CD4-positive, alpha-beta T cell treated with Interleukin-12 subunit alpha and Interleukin-12 subunit beta, for 1 hour (primary cell): ENCODE measurements at places on chromosomes 2 and 18.

- DNase-seq: no peak
Observed at GRCh38 chr2:20676353-20677215, 9.6 kb downstream of the GDF7 start.

- DNase-seq: no peak
Observed at GRCh38 chr18:73340135-73340977, 472.6 kb upstream of the NETO1 start.

- no peak for DNase-seq
Observed at GRCh38 chr2:160125828-160126227, 63.4 kb upstream of the PLA2R1 start.

- peak; percentile 79 for DNase-seq
Observed at GRCh38 chr2:86785456-86785855, 5.3 kb downstream of the CD8A start.

DNA sequence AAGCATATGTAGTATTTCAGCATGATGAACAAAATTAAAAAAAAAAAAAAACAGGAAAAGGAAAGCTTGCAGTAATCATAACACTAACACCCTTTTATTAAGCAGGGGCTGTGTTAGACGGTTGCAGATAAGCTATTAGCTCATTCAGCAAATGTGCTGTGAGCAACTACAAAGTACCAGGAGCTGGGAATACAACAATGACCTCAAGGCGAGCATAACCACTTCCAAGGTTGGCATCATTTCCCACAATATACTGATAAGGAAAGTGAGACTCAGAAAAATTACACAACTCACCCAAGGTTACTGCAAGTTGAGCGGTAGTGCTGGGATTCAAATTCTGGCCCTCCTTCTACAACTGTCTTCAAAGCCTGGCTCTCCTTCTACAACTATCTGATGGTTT, 38.2 kb upstream of the ACTR3 start:
- no peak for DNase-seq

DNA sequence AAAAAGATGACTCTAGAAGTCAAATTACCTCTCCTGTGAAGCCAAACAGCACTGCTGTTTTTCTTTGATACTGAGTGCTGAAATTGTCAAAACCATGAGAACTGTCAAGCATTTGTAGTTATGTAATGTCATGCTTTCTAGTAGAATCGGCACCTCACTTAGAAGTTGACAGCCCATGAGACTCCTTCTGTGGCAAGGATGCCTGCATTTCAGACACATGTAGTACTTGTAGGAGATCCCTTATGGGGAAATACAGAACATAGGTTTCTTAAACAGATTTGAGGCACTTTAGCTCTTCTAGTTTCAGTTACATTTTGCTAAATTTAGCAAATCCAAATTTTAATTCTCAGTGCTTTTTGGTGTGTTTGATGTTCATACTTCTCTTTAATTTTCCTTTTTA, 15.7 kb downstream of the ZNF407 start:
- no peak for DNase-seq

GRCh38 chr2:12584338-12584737, 132.4 kb upstream of the TRIB2 start:
- no peak for DNase-seq

GRCh38 chr2:166135849-166136258, 8.0 kb upstream of the SCN1A start:
- DNase-seq: no peak
